ENCODE measurements at places on chromosomes 6 and 20.

DNA sequence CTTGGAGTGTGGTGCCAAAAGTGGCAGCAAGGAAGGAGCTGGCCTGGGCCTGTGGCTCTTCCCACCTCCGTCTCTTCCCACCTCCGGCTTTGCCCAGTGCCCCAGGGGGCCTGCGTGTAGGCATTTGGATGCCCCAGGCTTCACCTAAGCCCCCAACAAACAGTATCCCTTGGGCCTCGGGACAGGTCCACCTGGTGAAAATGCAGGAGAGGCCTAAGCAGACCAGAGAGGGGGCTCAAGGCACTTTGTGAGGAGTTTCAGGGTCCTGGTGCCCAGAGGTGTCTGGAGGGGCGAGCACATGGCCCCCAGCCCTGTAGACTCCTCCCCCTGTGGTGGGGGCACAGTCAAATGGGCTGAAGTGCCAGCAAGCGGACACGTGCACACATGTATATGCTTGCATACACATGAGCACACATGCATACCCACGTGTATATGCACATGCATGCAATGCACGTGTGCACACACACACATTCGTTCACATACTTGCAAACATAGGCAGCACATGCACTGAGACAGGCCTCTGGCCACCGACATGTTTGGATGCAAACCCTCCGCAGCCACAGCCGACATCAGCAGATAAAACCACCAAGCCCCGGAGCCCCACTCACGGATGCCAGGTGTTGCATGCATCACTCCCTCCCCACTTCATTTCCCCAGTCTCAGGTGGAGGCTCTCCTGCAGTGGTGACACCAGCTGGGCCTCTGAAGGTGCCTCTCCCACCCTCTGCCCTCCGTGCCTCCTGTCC lies 124.5 kb downstream of the TAF4 start:
- no peak for DNase-seq

DNA sequence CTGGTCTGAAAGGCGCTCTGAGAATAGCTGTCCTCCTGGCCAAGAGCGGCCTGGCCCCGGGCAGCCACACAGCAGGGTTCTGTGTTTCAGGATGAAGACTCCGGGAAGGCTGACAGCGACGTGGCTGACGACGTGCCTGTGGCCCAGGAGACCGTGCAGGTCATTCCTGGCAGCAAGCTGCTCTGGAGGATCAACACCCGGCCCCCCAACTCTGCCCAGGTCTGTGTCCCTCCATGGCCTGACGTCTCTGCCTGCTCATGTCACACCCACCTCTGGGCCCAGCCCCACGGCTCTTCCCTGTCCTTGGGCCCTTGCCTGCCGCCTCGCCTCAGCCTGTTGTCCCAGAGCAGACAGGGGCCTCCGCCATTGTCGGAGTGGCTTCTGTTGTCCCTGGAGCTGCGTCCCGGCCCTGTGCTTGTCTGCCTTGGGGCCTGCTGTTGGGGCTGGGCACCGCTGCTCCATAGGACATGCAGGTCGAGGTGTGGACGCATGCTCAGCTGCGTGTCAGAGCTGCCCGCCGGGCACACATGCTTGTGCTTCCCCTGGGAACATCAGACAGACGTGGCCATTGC lies 16.2 kb upstream of the ADRM1 start:
- DNase-seq = no peak

DNA sequence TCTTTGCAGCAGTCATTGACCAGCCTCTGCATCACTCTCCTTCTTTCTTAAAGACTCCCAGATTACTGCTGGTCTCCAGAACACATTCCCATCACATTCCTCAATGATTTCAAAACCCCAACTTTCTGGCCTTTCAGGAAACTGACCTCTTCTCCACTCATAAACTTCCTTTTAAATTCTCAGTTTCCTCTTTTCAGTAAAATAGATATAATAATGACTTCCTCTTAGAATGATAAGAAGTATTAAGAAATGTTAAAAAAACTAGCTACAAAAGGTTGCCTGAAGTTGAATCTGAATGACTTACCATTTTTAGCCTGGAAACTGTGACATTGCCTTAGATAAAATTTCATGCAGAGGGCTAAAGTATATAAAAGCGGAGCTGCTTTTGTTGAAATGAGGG lies 239.3 kb downstream of the OGFRL1 start:
- no peak for DNase-seq

GRCh38 chr6:118580585-118581419 lies 32.7 kb downstream of the PLN start:
- peak; percentile 77 for DNase-seq

- DNase-seq = no peak
These were observed 113.6 kb upstream of the DST start for GRCh38 chr6:56756219-56756789.

GRCh38 chr6:56752009-56752408 lies 109.3 kb upstream of the DST start:
- no peak for DNase-seq

DNA sequence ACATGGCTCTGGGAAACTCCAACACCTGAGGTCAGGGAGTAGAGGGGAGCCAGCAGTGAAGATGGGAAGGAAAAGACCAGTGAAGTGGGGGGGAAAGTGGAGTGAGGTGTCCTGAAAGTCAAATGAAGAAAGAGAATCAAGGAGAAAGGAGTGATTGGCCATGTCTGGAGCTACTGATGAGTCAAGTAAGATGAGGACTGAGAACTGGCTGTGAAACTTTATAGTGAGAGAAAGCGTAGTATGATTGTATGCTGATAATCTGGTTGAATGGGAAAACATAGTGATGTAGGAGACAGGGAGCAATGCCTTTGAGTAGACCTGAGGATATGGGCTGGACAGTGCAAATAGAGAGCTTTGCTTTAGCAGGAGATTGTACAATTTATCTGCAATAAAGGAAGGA lies 183.6 kb upstream of the GMDS start:
- no peak for DNase-seq

DNA sequence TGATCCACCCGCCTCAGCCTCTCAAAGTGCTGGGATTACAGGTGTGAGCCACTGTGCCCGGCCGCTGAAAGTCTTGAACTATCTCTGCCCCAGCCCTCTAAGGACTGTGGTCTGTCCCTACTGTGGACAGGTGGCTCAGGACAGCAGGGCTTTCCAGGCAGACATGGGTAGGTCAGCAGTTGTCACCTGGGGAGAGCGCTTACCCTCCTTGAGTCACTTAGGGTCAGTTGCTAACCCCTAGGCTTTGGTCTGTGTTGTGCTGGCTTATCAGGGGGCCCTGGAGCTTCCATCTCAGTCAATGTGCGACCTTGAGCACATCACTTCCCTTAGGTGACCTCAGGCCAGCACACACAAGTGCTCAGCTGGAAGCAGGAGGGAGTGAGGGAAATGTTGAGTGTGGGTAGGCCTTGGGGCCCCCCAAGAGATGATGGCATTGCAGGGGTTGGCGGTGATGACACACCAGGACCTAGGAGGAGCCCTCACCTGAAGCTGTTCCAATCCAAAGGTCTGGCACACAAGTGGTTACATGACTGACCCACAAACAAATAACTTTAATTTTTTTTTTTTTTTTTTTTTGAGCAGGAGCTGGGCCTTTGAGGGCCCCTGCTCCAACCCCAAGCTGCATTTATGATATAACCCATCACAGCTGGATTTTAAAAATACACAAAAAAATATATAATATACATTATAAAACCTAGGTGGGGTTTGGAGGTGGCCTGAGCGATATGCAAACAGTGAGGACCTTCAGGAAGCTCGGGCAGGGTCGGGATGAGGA lies 5.1 kb downstream of the RPL10A start:
- DNase-seq = no peak

DNA sequence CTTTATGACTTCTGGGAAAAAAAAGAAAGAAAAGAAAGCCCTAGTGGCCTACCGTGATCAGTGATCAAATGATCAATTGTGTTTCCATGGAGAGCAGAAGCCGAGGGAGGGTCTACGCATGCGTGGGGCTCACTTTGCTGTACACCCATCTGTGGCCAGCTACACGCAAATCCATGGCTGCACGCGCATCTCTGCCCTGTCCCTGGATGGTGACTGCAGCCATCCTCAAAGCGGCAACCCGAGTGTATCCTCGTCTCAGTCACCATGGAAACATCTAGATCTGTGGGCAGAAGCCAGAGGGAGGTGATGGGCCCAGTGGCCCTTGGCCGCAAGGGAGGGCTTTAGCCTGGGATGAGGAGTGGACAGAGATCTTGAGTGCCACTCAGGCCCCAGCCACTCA lies 785 bp upstream of the ULBP3 start:
- no peak for DNase-seq

DNA sequence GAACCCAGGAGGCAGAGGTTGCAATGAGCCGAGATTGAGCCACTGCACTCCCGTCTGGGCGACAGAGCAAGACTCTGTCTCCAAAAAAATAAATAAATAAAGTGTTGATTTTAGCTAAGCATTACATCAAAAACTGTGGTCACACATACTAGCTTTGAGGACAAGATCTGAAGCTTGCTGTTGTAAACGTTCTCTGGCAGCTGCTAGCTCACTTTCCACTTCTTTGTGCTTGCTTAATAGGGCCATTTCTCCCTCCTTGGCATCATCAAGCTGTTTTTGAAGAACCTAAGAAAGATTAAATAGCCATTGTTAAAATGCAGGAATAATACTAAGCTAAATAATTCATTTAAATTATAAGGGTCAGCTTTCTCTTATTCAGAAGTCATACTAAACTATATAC lies 55.7 kb downstream of the FAM184A start:
- no peak for DNase-seq

DNA sequence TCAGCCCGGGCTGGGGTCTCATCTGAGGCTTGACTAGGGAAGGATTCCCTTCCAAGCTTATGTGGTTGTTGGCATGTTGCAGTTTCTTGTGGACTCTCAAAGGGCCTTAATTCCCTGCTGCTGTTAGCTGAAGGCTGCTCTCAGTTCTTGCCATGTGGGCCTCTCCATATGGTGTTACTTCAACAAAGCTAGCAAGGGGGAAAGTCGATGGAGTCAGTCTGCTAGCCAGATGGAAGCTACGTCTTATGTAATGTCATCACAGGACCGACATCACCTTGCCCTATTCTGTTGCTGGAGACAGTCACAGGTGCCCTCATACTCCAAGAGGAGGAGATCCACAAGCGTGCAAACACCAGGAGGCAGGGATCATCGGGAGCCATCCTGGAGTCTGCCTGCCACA lies 43.3 kb upstream of the ARMC2 start:
- no peak for DNase-seq

GRCh38 chr6:73511796-73512195 lies 9.0 kb downstream of the EEF1A1 start:
- no peak for DNase-seq

DNA sequence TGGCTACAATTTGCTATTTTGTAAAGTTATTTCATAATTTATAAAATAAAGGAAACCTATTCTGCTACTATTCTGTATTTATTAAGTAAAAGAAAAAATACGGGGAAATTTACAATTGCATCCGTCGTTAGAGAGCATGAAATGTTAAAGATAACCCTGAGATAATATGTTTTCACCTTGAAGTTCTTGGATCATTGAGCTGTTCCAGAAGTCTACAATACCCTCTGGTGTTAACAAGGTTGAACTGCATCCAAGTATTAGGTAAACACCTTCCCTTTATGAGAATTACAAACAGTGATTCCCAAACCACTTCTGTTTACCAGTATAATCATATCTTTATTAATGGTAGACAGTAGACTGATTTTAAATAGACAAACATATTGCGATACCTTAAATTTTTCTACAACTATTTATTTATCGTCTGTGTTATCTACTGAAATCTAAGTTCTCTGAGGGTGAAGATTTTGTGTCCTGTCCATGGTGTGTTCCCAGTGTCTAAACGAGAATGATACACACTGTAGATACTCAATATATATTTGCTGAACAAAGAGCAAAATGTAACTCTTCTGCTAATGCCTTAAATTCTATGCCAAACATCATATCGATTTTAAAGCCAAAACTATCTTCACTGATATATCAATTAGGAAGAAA lies 28.2 kb downstream of the TBC1D32 start:
- DNase-seq = no peak

DNA sequence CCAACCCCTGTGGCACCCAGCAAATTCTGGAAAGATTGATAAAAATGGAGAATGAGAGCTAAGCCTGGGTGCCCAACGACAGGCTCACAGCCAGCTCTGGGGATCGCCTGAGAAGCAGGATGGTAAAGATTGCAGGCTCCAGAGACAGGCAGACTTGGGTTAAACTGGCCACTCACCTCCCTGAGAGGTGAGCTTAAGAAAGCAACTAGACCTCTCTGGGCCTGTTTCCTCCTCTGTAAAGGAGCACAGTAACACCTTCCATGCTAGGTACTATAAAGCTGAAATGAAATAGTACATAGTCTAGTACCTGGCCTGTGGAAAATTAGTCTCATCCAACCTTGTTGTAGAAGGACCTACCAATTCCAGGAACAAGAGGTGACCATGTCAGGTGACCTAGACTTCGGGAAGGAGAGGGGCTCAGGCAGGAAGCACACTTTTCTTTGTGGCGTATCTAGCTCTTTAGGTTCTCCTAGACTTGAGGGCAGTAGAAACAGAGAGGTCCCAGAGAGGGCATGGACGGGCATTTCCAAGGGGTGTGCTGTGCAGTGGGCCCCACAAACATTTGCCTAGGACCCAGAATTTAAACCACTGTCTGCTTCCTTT lies 142.8 kb upstream of the MYLIP start:
- DNase-seq = no peak

DNA sequence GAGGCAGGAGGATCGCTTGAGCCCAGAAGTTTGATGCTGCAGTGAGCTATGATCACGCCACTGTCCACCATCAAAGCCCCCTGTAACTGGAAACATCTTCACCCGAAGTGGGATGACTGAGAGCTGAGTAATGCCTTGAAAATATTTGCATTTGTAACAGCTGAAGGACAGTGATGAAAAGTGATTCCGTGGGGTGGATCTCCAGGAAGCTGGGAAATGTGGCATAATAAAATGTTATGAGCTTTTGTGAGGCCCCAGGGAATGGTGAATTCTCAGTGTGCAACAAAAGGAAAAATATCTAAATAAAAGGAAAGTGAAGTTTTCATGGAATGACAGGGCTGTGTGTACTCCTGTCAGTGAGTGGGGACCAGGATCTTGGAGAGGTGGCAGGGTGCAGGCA lies 92.0 kb downstream of the JAG1 start:
- no peak for DNase-seq

DNA sequence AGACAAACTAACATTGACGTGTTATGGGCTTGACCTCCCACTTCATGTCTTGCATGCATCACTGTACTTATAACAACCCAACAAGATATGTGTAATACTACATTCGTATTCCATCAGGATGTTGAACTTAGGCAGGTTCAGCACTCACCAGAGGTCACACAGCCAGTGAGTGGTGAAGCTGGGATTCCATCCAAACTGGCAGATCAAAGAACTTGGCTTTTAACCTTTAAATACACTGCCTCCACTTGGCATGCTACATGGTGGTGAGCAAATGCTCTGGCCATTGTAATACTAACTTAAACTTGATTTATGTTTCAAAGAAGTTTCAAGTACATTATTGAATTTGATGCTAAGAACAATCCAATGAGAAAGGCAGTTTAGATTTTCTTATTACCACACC lies 10.7 kb upstream of the HDDC2 start:
- no peak for DNase-seq

GRCh38 chr6:165894171-165894825 lies 231.3 kb upstream of the PDE10A start:
- DNase-seq = no peak

All from ascending aorta (tissue), 2 donors.